Stimulated activated CD4-positive, alpha-beta T cell treated with anti-CD3 and anti-CD28 coated beads, TNF-alpha, amount 100 ng/mL, for 4 hours (primary cell): ENCODE measurements at places on chromosomes 7 and 10.

GRCh38 chr7:151512353-151512752, 7.3 kb downstream of the RHEB start:
- DNase-seq: no peak

- no peak for DNase-seq
These were observed 672.7 kb upstream of the FOXK1 start for GRCh38 chr7:4009211-4010060.

GRCh38 chr10:2387261-2387660, 649.9 kb upstream of the ADARB2 start:
- DNase-seq: no peak

DNA sequence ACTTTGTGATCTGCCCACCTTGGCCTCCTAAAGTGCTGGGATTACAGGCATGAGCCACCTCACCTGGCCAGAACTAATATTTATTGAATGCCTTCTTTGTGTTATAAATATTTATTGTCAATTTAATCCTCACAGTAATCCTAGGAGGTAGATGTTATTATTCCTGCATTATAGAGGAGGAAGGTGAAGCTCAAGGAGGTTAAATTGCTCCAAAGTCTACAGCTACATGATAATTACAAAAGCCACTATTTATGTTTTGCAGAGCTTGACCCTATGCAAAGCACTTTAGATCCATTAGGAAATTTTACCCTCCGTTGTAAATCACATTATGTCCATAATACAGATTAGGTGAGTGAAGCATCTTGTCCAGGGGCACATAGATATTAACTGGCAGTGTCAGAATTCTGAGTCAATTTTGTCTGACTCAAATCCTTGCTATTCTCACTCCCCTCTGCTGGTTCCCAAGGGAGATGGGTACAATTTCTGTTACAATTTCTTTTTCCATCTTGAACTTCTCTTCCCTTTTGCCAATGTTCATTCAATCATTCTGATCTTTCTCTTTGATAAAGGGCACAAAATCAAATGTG, 25.7 kb upstream of the CDK14 start:
- no peak for DNase-seq

GRCh38 chr7:94969434-94970084, 62.2 kb downstream of the PPP1R9A start:
- DNase-seq: no peak

DNA sequence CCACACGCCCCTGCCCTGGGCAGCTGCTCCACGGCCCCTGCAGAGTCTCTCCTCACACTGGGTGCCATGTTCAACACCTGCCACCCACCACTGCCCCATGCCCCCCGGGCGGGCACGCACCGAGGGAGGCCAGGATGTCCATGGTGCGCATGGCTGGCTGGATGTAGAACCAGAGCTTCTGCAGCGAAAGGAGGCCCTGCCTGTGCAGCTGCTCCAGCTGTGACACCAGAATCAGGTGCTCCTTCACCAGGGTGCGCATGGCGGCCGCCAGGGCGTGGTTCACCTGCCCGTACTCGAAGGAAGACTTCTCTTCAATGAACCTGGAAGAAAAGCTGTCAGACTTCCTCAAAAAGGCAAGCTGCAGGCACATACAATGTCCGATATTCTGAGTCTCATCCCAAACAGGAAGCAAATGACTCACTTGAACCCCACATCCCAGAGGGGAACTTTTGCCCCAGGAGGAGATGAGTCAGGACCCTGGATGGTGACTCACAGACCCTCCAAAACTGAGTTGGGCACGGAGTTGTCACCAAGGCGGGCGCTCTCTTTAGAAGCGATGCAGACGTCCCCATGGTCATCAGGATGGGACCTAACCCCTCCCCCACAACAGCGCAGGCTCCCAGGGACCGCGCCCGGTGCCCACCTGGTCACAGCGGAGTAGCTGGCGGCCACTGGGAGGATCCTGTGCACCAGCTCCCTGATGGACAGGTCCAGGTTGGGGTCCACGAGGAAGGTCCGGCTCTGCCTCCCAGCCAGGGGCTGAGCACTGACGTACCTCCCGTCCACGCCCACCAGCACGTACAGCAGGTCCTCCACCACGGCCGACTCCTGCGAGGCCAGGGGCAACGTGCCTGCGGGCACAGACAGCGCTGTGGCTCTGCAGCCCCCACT, 15.5 kb downstream of the TUBGCP2 start:
- DNase-seq: no peak

GRCh38 chr10:27564398-27564797, 60.3 kb downstream of the RAB18 start:
- DNase-seq: no peak

GRCh38 chr10:112790030-112790429, 160.0 kb upstream of the TCF7L2 start:
- no peak for DNase-seq

DNA sequence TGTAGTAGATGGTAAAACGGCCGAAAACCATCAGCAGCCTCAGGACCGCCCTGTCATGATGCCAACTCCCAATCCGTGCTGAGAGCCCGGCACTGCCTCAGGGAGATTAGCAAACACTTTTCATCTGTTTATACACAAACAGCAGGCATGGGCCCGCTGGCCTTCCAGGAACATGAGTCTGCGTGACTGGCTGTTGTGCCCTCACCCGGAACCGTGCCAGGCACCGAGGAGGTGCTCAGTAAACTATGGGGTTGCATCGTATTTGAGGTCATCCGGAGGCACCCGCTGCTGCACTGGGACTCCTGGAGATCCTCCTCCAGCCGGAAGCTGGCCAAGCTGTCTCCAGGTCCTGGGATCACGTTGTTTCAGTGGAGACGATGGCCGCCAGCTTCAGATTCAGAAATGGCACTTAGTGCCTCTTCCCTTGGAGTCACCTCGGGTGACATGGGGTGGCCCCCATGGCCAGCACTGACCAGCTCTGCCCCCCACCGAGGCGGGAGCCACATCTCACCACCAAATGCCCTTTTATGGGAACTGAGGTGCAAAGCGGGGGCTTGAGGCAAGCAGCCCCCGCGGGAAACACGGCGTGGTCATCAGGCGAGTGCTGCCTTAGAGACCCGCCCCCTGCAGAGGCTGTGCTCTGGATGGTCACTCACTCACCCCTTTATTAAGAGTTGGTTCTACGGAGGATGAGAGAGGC, 585.9 kb downstream of the PTPRN2 start:
- DNase-seq: no peak

DNA sequence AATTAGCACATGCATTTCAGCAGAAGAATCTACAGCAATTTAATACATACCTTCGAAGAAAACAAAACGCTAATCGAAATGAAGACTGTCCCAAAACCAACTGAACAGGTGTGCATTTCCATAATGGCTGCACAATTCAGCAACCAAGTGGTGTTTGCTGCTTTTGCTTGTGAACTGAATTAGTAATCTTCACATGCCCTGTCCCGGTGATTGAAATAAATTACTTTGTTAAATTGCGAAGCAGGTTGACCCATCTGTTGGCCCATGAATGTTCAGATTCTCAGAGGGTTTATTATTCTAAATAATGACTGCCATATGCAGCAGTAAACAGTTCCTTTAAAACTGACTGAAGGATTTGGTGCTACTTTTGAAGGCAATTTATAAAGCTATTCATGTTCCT, 445.2 kb upstream of the NFE2L3 start:
- no peak for DNase-seq

DNA sequence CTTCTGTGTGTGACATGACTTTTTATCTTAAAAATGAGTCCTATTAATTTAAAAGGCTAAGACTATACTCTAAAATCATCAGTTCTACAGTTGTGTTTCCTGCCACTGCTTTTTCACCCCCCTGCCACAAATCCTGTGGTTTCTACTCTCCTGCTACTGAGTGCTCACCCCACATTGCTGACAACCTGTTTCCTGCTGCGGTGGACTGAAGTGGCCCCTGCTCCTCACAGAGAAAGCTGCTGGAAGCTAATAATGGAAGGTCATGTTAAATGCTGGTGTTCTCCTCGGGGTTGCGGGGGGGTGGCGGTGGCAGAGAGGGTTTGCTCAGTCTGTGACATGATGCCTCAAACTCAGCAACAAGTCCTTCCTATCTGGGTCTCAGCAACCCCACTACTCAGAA, 113.2 kb upstream of the INHBA start:
- DNase-seq: no peak

GRCh38 chr10:30784524-30784896, 155.0 kb upstream of the LYZL2 start:
- no peak for DNase-seq

GRCh38 chr10:97729014-97729413, 7.9 kb upstream of the ZFYVE27 start:
- no peak for DNase-seq

- DNase-seq: no peak
These were observed 16.4 kb downstream of the HOXA1 start for GRCh38 chr7:27079234-27079975.

DNA sequence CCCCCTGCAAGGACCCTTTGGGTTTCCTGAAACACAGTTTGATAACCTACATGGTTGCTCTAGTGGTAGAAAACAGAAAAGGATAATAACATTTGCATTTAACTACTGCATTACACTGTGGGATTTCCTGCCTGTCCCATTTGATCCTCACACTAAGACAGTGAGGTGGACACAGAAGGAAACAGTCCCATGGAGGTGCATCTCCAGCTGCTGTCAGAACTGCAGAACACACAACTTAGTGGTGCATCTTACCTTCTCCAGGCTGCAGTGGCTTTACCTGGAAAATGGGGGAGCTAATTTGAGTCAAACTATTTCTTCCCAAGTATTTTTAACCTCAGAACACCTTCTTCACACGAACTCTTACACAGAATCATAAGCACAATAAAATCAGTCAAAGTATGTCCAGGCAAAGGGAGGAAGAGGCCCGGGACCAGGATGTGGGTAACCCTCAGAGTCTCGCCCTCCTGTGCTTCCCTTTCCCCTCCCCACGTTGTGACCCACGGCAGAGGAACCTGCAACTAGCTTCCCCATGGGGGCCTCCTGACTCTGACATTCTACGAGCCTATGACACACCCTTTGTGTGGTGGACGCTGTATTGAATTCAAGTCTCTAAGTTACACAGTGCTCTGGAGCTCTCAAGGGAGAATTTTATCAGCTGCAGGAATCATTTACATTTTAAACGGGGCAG, 33.7 kb downstream of the SCRN1 start:
- DNase-seq: no peak
